ENCODE measurements at places on chromosomes 16 and 17. TPM values are rescaled to one million over a fixed set of nuclear protein-coding genes. Genes with fewer than 3 reads are reported as not detected.

GRCh38 chr17:50473901-50474300 is 4.8 kb upstream of the RSAD1 start:
- no peak for DNase-seq

DNA sequence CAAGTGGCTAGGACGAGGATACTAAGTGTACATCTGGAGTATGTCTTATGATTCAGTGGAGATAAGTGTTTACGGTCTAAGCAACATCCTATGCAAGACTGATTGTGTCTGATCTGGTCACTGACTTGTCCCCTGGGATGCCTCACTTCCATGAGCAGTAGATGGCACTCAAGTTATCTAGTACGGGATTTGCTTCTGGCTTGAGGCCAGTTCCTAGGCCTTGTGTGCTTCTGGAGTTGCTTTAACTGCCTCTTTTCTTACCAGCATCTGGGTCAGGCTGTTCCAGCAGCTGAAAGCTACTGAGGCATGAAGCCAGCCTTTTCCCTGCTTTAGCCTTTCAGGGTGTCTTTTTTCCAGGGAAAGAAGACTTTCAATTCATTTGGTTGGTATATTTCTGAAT is 23.0 kb downstream of the SUPT6H start:
- DNase-seq: peak; percentile 52

GRCh38 chr17:55440391-55440790 is 18.8 kb upstream of the MMD start:
- DNase-seq: no peak

Gene RAPGEFL1
- total RNA-seq: 108 TPM

- no peak for DNase-seq
Measured at GRCh38 chr17:58576679-58577367, 62.4 kb upstream of the MTMR4 start.

DNA sequence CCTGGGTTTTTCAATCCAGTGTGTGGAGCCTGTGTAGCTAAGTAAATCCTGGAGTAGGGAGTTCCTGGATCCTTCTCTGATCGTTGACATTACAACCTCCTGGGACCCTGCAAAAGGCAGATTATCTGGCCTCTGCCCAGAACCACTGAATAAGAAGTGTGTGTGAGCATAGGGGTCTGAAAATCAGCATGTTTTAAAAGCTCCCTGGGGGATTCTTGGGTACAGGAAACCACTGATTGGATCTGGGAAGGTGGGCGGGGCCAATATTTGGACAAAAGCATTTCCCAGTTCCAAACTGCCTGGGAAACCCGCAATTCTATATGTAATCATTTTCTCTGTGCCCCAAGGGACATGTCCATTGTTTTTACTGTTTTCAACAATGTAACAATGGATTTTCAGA is 27.2 kb upstream of the BEAN1 start:
- DNase-seq: no peak

Gene KCNJ2
- 7.4 TPM for total RNA-seq

DNA sequence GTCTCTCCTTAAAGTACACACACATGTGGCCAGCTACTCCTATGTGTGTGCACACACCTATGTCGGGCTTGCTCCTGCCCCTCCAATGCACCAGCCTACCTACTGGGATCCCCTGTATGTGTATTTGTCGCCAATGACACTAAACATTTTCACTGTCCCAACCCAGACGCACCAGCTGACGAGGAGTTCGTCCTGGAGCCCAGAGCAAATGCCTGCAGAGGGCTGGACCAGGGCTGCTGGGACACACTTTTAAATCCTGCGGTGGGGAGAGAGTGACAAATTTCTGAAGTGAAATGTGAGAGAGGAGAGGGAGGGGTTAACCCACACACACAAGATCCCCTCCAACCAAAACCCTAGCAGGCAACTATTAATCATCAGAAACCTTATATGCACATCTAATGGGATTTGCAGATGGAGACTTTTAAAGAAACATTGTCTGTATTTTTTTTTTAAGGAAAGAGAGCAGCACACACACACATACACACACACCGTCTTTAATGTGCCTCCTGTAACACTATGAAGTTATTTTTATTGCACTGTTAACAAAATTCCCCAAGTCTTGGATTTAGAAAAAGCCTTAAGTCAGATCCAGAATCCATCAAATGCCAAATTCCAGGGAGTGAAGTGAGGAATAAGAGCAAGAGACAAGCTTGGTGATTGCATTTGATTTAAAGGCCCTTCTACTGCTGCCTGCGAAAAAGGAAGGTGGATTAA is at the start of gene MEOX1:
Gene MEOX1 (minus strand): TSS at position 224 of the 714 bp plus-strand sequence. CDS start 388 bp downstream, outside the sequence.
- DNase-seq: no peak

DNA sequence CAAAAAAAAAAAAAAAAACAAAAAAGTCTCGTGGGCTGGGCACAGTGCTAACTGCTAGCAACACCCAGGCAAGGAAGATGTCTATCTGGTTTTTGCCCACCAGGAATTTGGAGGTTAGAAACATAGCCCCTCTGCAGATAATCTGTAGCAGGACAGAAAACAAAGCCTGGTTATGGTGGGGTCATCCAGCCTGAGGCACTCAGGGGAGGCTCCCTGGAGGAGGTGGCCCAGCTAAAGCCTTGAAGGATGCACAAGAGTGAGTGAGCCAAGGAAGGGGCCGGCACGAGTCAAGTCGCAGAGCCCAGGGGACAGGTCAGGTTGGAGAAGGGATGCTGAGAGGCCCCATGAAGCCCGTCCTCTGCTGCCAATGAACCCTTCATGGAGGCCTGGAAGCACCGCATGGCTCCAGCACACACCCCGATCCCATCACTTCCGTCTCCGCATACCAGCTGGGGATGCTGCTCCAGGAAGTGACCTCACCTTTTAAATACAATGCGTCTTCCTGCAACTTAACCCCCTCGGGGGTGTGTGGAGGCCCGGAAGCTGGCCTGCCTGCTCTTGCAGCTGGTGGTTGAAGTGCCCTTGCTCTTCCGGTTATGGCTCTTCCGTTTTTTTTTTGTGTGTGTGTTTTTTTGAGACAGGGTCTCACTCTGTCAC is 86.5 kb downstream of the ENGASE start:
- DNase-seq: no peak

- DNase-seq: peak; percentile 82
Measured at GRCh38 chr17:4483012-4483840, 15.5 kb upstream of the SPNS2 start.

GRCh38 chr17:35743626-35744328 is 9.3 kb downstream of the GAS2L2 start:
- DNase-seq: no peak

Gene CDH13
- 6.3 TPM for total RNA-seq

DNA sequence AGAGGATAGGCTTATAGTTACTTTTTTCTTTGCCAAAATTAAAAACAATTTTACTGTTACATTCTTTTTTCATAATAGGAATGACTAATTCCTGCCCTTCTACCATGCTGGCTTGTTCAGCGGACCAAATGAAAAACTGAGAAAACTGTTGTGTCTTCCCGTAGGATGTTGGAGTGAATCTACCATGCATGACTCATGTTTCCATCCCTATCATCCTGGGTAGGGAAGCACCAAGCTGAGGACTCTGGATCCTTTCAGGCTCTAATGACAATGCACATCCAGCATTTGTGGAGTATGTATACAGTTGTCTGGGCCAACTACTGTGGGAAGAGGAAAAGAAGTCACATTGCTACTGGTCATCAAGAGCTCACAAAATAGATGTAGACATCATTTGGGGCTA is 41.1 kb upstream of the DHX8 start:
- no peak for DNase-seq

Gene STAC2
- 0.15 TPM for total RNA-seq

Gene HS3ST3B1
- total RNA-seq: 1.1 TPM

- no peak for DNase-seq
Measured at GRCh38 chr16:23074423-23074822, 74.8 kb downstream of the USP31 start.

DNA sequence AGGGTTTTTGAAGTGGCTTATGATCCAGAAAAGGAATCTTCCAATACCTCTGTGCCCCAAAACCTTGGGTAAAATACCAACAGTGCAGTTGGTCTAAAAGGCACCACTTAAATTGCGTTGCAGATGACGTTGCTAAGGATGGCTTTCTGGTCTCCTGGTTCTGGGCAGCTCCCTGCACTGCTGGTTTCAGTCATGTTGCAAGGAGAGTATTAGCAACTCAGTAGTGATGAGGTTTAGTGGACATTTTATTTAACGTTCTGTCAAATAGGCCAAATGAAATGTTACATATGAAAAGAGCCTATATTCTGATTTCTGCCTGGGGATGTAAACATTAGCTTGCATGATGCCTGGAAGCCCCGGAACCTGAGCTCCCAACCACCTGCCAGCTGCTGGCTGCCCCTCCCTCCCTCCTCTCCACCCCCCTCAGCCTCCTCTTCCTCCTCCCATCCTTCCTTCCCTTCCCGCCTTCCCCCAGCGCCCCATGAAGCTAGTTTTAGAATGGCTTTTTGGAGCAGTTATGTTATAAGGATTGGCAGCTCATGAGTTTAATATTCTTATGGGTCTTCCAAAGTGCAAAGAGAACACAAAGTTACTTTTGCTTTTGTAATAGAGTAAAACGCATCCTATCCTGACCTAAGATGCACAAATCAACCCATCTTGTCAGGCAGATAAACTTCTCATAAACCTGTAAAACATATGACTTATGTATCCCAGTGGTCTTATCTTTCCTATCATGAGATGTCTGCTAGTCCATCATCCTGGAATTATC is 20.7 kb downstream of the CD7 start:
- peak; percentile 52 for DNase-seq

DNA sequence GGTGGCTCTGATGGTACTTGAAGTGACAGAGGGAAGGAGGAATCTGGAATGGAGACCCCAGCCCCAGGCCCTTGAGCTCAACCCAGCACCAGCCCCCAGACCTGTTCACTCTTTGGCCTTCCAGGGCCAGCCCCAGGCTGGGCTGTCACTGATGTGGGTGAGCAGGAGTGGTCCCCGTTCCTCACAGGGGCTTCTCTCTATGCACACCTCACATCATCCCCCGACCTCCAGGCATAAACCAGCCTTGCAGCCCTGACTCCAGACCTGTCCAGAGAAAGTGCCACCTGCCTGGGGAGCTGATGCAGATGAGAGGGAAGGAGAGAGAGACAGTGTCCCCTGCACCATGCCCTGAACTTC is 182.6 kb upstream of the SDK2 start:
- DNase-seq: no peak

Gene METRN
- 23.3 TPM for total RNA-seq

- peak; percentile 34 for DNase-seq
Measured at GRCh38 chr17:67718325-67718941, 697 bp downstream of the NOL11 start.

DNA sequence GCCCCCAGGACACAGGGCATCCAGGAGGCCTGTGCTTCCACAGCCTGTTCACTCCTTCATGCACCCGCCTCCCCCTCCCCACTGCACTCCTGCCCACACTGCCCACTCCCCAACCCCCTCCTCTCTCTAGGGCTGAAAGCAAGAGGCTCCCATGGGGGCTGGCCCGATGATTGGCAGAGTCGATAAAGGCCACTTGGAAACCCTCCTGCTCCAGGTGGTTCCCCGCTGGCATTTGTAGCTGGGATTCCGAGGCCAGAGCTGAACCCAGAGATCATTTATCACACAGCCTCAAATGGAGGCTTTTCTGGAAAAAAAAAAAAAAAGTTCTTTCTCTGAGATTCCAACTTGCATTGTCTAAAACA is 74.1 kb downstream of the SREBF1 start:
- no peak for DNase-seq

DNA sequence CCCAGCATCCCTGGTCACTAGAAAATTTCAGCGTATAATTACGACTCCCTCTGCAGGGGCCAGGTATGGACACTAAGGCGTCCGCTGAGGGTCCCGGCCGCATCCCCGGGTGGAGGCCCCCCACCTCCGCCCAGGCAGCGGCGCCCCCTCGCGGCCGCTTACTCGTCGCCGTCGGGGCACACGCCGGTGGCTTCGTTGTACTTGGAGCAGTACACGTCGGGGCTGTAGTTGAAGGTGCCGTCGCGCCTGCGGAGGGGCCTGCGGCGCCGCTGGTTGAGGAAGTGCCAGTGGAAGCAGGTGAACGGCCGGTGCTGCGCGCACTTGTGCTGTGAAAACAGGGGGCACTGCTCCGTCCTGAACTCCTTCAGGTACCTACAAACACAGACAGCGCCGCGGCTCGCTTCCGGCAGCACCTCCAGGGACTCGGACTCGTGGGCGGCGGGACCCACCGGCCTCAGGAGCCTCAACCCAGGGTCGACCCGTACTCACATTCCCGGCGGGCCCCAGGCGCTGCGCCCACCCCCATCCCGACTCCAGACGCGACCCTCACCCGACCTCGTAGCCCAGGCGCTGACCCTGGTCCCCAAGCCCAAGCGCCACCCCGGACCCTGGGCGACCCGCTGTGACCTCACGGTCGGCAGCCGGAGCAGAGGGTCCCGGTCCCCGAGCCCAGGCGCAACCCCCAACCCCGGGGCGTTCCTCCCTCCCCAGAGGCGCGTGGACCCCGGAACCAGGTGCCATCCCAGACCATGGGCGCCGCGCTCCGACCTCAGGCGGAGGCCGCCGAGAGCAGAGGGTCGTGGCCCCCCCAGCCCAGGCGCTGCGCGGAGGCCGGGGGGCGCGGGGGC is 596 bp downstream of the UNKL start:
- peak; percentile 73 for DNase-seq

Gene PLEKHM1
- 61.3 TPM for total RNA-seq

GRCh38 chr16:79993629-79994209 is 393.2 kb upstream of the MAF start:
- DNase-seq: no peak

Gene TP53TG3C
- not detected for total RNA-seq

Gene DRC7
- total RNA-seq: not detected

GRCh38 chr16:52149003-52149402 is 397.9 kb downstream of the TOX3 start:
- DNase-seq: no peak

- no peak for DNase-seq
Measured at GRCh38 chr16:11330526-11331237, 14.6 kb upstream of the RMI2 start.

Gene PMFBP1
- 4.9 TPM for total RNA-seq

DNA sequence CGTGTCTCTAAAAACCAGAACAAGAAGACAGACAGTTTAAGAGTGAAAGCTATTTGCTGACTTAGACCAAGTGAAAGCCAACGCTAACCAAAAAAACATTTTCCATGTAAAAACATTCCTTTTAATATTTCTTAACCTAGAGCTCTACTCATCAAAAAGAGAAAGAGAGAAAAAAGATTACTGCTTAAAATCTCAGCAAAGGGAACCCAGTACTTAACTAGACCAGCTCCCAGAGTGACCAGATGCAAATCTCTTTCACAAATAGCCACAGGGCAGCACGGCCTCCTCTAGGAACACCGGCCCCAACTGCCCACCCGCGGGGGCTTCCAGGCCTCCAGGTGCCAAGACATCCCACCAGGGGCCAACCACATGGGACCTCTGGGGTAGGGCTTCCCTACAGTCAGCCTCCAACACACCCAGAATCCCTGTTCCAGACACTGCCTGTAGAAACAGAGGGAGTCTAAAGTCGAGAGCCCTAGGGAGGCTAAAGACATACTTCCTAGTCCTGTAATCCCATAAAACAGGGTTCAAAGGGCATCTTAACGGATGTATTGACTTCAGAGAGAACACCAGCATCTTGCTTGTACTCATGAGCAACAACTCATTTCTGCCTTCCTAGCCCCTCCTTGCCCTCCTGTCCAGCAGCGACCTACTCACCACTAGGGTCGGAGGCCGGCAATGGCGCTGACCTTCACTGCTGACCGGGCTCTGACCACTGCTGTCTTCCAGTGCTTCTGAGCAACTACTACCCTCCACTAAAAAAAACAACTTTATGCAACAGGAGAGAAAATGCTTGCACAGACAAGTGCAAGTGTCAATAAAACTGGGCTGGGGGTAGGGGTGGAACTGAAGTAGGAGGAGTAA is 21.3 kb downstream of the ZCCHC14 start:
- peak; percentile 63 for DNase-seq

Gene LDHD
- total RNA-seq: 31.4 TPM

GRCh38 chr17:75635610-75636202 is 2.5 kb downstream of the SMIM5 start:
- peak; percentile 71 for DNase-seq

GRCh38 chr16:1306334-1306733 is 3.1 kb upstream of the UBE2I start:
- no peak for DNase-seq

Measured in colonic mucosa (tissue), 4 donors.